Hypothalamus (tissue), 51 donors: ENCODE measurements at places on chromosomes 12 and 14.

- no peak for DNase-seq
Observed at GRCh38 chr12:9760699-9761418, at the start of gene CD69. Gene CD69 (minus strand): TSS chr12:9760901. CDS start chr12:9760820, 81 bp downstream.

- no peak for DNase-seq
Observed at GRCh38 chr12:95202691-95203486, 14.4 kb downstream of the FGD6 start.

DNA sequence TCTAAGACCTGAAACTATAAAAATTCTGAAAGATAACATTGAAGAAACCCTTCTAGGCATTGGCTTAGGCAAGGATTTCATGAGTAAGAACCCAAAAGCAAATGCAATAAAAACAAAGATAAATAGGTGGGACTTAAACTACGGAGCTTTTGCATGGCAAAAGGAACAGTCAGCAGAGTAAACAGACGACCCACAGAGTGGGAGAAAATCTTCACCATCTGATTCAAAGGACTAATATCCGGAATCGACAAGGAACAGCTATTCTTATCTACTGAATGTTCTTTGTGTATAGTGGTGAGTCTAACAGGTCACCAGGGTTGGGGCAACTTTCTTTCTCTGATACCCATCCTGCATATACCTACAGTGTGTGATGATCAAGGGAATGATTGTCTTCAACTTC lies 198.6 kb downstream of the CCDC91 start:
- DNase-seq, result no peak

- DNase-seq, result no peak
Observed at GRCh38 chr14:37616853-37617252, 21.4 kb downstream of the TTC6 start.

GRCh38 chr12:101878243-101878821 lies 952 bp downstream of the DRAM1 start:
- no peak for DNase-seq

- no peak for DNase-seq
Observed at GRCh38 chr12:90653040-90653439, 301.9 kb downstream of the CCER1 start.

GRCh38 chr14:102415671-102416070 lies 52.9 kb downstream of the TECPR2 start:
- peak; percentile 94 for DNase-seq

GRCh38 chr12:64219145-64219544 lies 3.0 kb downstream of the KICS2 start:
- DNase-seq, result no peak
